Renal cortical epithelial cell (primary cell): ENCODE measurements at places on chromosomes 4 and X. TPM values are rescaled to one million over a fixed set of nuclear protein-coding genes. Genes with fewer than 3 reads are reported as not detected.
A peak's percentile ranks its signal among the peaks of the same experiment; 100 is the strongest.

GRCh38 chrX:153406903-153407302 lies 4.4 kb upstream of the ZFP92 start:
- DNase-seq = no peak

DNA sequence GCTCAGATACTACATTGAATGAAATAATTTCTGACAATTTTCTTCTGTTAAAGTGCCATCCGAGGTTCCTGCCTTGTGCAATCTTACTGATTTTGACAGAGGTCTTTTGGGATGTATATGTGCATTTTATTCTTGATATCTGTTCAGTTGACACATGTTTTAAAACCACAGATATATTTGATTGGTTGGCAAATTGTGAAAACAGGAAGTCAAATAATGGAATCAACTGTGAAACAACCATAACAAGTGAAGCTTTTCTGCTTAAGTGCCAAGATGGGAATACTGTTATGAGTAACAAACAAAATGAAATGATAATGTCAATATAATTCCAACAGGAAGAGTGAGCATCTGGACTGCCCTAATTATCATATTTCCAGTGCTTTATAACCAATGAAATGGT lies 84.9 kb upstream of the TET2 start:
- DNase-seq = peak; percentile 3

GRCh38 chr4:71293705-71294104 lies 45.1 kb upstream of the SLC4A4 start:
- DNase-seq = peak; percentile 54

DNA sequence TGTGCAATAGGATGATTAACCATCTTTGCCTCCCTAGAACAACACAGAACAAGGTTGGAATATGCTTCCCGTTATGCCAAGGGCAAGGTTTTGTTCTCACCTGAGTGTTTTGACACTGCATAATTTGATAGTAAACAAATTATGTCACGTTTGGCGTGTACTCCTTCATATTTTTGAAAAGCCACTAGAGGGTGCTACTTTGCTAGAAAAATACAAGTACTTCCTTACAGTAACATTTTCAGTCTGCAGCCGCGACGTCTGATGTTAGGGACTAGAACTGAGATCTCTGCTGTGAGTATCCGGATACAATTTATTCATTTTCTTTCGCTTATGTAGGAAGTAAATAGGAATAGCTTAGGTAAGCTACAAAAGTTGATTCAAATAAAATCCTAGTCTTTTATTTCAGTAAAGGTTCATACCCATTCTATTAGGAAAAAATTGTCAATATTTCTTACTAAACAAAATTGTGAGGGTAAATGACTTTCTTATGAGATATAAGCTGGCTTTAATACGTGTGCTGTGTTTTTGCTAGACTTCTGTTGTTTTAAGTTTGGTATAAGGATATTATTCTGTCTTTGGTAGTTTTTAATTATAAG lies 181.1 kb upstream of the WDFY3 start:
- DNase-seq = peak; percentile 69

DNA sequence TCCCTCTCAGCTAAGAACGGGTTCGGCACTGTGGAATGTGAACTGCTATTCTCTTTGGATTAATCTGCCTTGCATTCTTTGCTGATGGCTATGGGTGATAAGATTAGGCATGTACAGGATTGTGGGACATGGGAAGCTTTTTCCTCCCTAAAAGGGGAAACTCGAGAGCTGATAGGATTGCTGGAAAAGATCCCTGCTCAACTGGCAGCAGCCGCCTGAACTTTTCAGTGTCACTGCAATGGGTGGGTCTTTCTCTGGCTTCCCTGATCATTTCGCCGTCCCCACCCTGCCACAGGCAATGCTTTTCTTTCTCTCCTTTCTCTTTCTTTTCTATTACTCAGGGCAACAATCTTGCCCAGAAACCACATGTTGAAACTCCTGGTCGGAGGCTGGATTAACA lies 20.5 kb downstream of the PAGE2 start:
- DNase-seq = no peak

DNA sequence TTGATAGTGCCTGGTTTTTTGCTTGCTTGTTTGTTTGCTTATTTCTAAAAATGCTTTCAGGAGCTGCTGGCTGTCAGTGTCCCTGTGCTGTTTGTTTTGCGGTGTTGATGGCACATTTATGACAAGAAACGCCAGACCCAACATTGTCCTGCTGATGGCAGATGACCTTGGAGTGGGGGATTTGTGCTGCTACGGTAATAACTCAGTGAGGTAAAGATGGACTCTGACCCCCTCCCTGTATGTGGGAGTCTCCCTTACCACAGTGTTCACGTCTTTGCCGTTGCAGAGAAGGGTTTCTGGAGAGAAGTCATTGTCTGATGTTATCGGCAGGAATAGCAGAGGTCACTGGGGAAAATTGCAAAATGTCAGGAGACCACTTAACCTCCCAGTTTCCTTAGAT lies at the start of gene ARSH:
Gene ARSH, plus strand, starts transcription at position 52 of the 400 bp plus-strand sequence. Its CDS starts 67 bp downstream, at position 119.
- no peak for DNase-seq

DNA sequence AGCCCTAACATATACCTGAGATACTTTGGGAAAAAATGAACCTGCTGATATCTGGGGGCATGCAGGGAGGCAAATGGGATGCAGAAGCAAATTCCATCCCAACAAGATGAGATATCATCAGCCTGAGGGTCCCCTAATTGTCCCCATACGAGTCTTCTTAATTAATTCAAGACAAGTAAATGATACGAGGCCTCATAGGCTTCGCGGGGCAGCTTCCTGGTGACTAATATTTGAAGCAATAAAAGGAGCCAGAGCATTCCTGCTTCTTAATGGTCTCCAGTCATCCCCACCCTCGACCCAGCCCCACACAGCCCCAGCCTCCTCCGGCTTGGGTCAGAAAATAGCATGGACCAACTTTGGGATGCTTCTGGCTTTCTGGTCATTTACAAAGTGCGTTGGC lies 99.6 kb upstream of the MSX1 start:
- no peak for DNase-seq

- DNase-seq = peak; percentile 88
Observed at GRCh38 chr4:142815834-142816233, 30.3 kb downstream of the INPP4B start.

DNA sequence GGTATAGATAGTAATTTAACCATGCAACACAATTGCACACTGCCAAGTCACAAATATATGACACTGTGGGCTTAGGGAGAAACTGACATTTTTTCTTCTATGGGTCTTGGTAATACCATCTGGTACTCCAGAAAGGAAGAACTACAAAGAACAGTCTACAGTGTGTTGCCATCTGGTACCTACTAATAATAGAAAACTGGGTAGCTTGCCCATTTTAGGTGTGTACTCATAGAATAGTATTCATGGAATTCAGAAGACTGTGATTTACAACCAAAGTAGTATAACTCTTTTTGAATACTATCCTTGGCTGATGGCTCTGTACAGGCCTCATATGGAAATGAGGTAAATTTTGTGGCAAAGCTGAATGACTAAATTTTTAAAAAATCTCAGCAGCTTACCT lies 132.6 kb upstream of the RPS6KA6 start:
- DNase-seq = no peak

DNA sequence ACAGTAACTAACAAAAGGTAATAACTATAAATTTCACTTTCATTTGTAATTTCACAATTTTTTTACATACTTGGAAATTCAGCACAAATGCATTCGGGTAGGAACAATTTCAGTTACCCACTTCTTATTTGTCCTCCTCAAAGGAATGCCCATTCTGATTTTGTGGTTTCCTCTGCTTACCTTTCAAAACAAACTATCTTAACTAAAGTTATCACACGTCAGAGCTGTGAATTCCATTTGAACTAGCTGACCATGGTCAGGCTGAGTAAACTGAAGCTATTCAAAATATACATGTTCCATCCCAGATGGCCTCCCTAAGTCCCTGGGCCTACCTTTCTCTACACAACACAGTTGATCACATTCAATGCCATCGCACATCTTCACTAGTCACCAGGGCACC lies 4.5 kb downstream of the CTPS2 start:
- DNase-seq = no peak

GRCh38 chr4:138685316-138685715 lies 330.3 kb upstream of the NOCT start:
- no peak for DNase-seq

- no peak for DNase-seq
Observed at GRCh38 chr4:120088507-120088906, 21.9 kb upstream of the MAD2L1 start.

- DNase-seq = peak; percentile 6
Observed at GRCh38 chrX:104112326-104112951, at the start of gene ZCCHC18. TSS of gene ZCCHC18 (plus strand) at chrX:104112523. CDS start at chrX:104114112, 1,589 bp downstream.

- DNase-seq = no peak
Observed at GRCh38 chr4:166802346-166802745, 431.9 kb downstream of the SPOCK3 start.

DNA sequence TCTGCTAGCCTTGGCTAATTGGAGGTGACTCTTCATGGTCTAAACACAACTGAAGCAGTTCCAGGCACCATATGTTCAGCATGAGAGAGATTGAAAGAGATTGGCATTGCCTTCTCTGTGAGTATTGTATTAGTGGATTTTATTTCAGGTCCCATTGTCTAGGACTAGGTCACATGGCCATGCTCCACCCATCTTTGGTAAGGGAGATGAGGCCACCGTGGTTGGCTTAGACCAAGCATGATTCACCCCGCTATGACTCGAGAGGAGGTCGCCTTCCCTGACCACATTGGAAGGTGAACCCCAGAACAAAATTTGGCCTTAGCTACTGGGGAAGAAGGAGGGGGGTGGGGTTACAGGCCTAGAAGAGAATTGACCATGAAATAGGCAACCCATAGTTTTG lies 109.9 kb upstream of the BCOR start:
- DNase-seq = peak; percentile 48

DNA sequence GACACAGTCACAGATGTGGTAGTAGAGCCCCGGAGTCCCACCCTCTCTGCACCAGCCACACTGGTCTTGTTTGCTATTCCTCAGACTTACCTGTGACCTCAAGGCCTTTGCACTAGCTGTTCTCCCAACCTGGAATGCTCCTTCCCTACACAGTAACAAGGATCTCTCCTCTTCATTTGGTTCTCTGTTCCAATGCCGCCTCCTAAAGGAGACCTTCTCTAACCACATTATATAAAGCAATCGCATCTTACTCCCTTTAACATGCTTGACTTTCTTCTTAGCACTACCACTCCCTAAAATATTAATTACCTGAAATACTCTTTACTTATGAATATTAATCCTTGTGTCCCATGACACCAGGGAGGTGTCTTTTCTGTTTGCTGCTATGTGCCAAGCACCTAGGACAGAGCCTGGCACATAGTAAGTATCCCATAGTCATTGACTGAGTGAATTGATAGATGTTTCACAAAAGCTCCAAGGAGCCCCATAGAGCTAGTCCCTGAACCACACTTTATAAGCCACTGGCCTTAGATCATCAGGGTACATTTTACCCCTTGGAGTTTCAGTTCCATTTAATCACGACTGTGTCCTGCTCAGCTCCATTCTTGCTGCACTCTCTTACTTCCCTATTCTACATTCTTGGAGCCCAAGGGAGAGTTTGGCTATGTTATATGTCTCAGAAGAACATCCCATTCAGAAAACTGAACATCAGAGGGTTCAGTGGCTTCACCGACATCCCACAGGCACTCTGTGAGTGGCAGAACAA lies 312.7 kb downstream of the RAB28 start:
- DNase-seq = no peak

- DNase-seq = no peak
Observed at GRCh38 chrX:134764202-134764785, 106.0 kb upstream of the PLAC1 start.

- DNase-seq = no peak
Observed at GRCh38 chr4:140617499-140618248, 48.9 kb upstream of the UCP1 start.

DNA sequence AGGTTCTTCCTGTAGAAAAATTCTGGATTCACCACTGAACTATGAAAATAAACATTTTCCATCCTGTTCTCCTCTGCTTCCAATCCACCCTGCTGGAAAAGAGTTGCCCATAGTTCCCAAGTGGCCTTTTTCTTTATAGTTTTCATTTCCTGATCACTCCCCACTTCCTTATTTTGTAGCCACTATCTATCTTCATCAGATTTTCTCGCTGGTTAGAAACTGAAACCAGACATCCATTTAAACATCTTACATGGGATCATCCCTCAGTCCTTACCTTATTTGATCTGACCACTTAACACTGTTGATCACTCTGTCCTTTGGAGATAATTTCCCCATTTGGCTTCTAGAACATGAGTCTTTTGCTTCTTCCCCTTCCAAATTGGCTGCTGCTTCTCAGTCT lies 42.2 kb upstream of the SCOC start:
- no peak for DNase-seq

DNA sequence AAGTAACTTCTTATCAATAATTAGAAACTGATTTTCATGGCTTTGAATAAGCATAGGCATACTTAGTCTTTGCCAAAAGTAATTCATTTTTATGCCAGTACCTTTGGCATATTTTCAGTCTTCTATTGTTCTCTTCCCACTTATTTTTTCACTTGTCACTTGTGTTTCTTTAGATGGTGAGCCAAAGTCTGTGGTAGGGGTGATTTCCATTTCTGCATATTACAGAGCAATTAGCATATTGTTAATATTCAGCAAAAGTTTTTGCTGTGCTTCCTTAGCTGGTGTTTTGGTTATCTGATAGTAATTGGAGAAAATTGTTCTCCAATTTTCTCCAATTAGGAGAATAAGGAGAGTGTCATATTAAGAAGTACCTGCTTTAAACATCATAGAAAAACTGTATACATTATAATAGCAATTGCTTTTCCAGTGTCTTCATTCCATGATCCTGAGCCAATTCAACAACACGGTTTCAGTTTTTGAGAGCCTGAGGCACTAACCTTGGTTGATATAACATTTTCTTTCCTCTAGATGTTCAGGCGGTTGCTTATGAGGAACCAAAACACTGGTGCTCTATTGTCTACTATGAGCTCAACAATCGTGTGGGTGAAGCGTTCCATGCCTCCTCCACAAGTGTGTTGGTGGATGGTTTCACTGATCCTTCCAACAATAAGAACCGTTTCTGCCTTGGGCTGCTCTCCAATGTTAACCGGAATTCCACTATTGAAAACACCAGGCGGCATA lies 64.7 kb downstream of the SMAD1 start:
- DNase-seq = no peak

- peak; percentile 7 for DNase-seq
Observed at GRCh38 chrX:141221611-141222010, 20.7 kb downstream of the SPANXC start.

- no peak for DNase-seq
Observed at GRCh38 chr4:153327247-153327646, 17.2 kb upstream of the MND1 start.

- DNase-seq = no peak
Observed at GRCh38 chr4:2093265-2093664, 34.1 kb downstream of the NAT8L start.

The ANXA3 gene
- 195 and 668 TPM in 2 replicates for total RNA-seq

The PAGE1 gene
- not detected in 2 replicates for total RNA-seq

The GRID2 gene
- total RNA-seq = not detected in 2 replicates

The ADH6 gene
- total RNA-seq = 1.1 TPM in 1 of 2 replicates, not detected in the other

The HERC3 gene
- 9.0 and 22.0 TPM in 2 replicates for total RNA-seq

The TMPRSS11F gene
- not detected in 2 replicates for total RNA-seq

The WAS gene
- 0.30 TPM in 1 of 2 replicates, not detected in the other for total RNA-seq

The SYP gene
- total RNA-seq = 0.10 and 0.52 TPM in 2 replicates

The YY2 gene
- 0.69 and 5.4 TPM in 2 replicates for total RNA-seq

The MOB1B gene
- 16.0 and 32.2 TPM in 2 replicates for total RNA-seq
